Activated CD8-positive, alpha-beta memory T cell treated with anti-CD3 and anti-CD28 coated beads for 24 hours (primary cell): ENCODE measurements at places on chromosomes 7 and 10.

DNA sequence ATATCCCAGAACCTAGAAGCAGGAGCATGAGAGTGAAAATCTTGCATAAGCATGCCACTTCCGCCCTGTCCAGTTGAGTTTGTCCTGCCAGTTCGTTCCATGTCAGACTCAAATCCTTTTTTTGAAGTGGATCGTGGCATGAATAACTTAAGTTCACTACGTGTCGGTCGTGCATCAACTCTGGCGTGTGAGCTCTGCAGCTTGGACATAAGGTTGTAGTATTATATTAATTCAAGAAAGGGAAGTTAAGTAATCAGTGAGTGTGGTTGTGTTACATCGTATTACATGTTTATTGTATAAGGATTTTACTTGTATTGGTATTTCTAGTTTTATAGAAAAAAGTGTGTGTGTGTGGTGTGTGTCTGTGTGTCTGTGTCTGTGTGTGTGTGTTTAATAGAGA, 23.0 kb downstream of the CDC123 start:
- DNase-seq, result no peak

- DNase-seq, result no peak
Observed at GRCh38 chr10:43980715-43981114, 332.0 kb upstream of the ZNF32 start.

- DNase-seq, result no peak
Observed at GRCh38 chr7:27111042-27111750, 8.7 kb upstream of the HOXA2 start.

DNA sequence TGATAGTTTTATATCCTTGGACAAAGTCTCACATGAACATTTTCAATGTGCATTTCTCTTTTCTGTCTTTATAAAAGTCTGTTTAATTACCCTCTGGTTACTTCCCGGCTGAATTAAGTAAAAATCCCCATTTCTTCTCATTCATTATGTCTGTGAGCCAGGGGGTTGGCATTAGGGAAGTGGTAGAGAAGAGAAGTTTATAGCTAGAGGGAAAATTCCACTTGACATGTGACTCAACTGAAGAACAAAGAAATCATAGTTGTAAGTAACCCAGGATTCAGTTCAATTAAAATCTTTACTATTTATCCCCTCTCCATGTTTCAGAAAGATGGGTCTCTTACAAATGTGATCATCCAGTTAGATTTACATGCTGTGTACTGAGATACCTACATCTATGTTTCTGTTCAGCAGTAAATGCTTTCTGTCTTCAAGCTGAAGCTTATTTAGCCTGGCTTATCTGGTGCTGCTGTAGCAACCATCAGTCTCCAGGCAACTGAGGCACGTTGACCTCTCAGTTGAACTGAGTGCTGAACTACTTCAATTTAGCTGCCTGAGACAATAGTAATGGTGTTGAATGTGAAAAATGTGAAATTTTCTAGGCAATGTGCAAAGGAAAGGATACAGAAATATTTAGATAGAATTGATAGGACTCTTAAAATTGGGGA, 181.6 kb downstream of the MLLT10 start:
- DNase-seq, result no peak

DNA sequence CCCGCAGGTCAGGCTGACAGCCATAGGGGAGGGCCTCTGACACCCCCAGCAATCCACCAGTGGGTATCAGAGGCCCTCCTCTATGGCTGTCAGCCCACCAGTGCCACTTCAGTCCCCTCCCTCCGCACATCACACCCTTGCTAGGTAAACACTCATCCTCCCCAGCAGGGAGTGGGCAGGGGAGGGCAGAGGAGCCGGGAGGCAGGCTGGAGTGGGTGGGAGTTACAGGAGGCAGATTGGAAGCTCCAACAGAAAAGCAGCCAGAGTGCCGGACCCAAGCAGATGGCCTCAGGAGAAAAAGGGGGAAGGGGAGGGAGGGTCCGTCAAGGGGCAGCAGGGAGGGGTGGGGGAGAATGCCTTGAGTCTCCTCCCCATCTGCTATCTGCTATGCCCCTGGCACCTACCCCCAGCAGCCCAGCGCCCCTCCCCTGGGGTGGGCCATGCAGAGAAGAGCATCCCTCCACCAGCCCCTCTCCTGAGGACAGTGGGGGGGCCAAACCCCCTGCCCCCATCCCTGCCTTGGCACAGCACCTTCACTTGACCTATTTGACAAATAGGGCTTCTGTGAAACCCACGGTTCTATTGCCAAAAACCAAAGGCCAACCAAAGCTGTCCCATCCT, 2.4 kb downstream of the RASGEF1A start:
- peak; percentile 44 for DNase-seq

- no peak for DNase-seq
Observed at GRCh38 chr7:48691788-48692187, 232.6 kb upstream of the CDC14C start.
